HEK293T (cell line): ENCODE measurements at places on chromosomes 13 and 19.

DNA sequence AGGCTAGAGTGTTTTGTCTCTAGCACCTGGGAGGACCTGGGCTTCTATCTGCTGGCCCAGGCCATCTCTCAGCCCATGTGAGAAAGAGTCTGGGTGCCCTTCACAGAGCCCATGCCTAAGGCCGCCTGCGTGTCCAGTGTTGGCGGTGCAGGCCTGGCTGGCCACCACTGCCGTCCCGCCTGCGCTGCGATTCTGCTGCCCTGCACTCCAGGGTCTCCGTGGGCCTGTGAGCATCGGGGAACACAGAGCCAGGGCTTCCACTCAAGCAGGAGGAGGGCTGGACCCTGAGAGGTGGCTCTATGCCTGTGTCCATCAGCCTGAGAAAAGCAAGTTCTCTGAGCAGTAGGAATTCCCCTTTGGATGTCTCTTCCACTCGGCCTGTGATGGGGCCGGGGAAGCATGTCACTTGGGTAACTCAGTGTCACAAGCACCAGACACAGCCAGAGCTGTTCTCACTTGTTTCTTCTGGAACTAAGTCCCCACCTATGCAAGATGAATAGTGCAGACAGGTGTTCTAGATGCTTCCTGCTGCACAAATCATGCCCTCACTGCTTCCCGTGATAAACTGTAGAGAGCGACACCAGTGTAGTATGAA is 93.9 kb downstream of the RAB20 start:
- no peak for DNase-seq

GRCh38 chr13:90585392-90585791 is 762.1 kb upstream of the MIR17HG start:
- DNase-seq: no peak

GRCh38 chr13:91211510-91211909 is 136.0 kb upstream of the MIR17HG start:
- no peak for DNase-seq

- DNase-seq: no peak
Observed at GRCh38 chr19:41688687-41689086, 617 bp upstream of the CEACAM7 start.
